Stimulated activated CD4-positive, alpha-beta T cell treated with anti-CD3 and anti-CD28 coated beads, Interleukin-15, amount 100 ng/mL, for 1 hour (primary cell): ENCODE measurements at places on chromosomes 4 and X.

- DNase-seq: no peak
These were observed 94.2 kb upstream of the MAP3K15 start for GRCh38 chrX:19609541-19609940.

DNA sequence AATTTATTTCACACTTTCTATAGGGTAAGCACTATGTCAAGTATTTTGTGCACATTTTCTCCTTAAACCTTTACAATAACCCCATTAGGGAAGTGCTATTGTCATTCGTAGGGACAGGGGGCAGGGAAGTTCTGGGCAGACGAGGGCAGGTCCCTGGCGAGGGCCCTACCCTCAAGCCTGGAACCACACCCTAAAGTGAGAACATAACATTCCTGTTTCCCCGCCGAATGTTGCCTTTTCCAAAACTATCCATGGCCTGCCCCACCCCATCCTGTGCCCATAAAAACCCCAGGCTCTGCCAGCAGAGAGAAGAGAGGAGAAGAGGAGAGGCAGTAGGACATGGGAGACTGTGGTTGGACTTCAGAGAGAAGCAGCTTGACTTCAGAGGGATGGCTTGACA is 39.8 kb upstream of the CCKAR start:
- no peak for DNase-seq

GRCh38 chr4:57095956-57096355 is 14.2 kb downstream of the IGFBP7 start:
- no peak for DNase-seq

DNA sequence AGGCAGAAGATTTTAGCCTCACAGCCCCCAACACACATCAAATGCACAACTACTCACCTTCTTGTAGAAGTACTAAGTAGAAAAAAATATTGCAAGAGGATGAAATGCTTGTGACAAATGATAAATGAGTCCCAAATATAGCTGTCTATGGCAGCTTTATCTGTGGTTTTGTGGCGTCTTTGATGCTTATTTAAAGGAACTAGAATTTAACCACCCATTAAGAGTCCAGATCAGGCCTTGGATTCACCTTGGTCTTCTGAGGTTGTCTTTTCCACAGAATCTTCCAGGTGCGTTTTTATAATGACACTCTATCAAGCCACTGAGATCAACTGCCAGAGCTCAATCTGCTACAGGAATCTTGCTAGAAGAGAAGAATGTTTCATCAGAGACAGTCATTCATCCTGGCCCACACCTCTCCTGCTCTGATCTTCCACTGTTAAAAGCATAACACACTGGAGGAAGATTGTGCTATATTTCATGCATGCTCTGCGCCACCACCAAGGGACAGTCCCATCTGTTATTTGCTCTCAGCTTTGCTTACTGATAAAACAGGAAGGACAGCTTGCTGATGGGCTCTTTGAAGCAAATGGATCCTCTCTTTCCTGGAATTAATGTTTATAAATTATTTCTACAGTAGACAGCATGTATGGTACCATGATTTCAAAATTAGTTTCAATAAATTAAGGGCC is 144.1 kb downstream of the SLC7A11 start:
- DNase-seq: no peak

DNA sequence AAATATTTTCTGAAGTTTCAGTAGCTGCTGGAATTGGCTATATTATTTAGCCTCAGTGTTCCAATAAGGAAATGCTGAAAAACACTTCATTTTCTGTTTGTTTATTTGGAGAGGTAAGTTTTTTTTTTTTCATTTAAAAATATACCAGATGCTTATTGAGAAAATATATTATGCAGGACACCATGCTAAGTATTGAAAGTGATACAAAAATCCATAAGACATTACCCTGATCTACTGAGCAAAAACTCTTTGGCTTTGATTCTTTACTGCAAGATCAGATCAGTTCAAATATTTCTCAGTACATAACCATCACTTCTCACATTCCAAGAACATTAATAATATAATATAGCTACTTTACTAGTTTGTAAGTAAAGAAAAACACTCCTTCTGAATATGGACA is 123.4 kb upstream of the PACRGL start:
- no peak for DNase-seq

GRCh38 chrX:112668476-112669409 is 11.0 kb downstream of the LHFPL1 start:
- DNase-seq: no peak
